ENCODE measurements at places on chromosomes 3 and 15. TPM values are rescaled to one million over a fixed set of nuclear protein-coding genes. Genes with fewer than 3 reads are reported as not detected.

SYNM gene
- total RNA-seq, result 1.7 TPM

BOC gene
- total RNA-seq, result 0.52 TPM

LTK gene
- total RNA-seq, result 0.25 TPM

GREM1 gene
- 9.7 TPM for total RNA-seq

CD200R1 gene
- not detected for total RNA-seq

RHOV gene
- total RNA-seq, result 1.6 TPM

ASB14 gene
- not detected for total RNA-seq

GYG1 gene
- total RNA-seq, result 37.5 TPM

RPL22L1 gene
- total RNA-seq, result 28.0 TPM

LRRC2 gene
- 0.17 TPM for total RNA-seq

SLC22A14 gene
- total RNA-seq, result not detected

RASGRF1 gene
- not detected for total RNA-seq

ROBO1 gene
- total RNA-seq, result 41.9 TPM

PRTG gene
- 19.0 TPM for total RNA-seq

PRR20G gene
- not detected for total RNA-seq

EPB42 gene
- not detected for total RNA-seq

ATP13A5 gene
- total RNA-seq, result not detected

CLSTN2 gene
- total RNA-seq, result 49.7 TPM

ATP10A gene
- total RNA-seq, result 29.7 TPM

ITIH3 gene
- not detected for total RNA-seq

TAGLN3 gene
- total RNA-seq, result 19.1 TPM

C3orf20 gene
- total RNA-seq, result not detected

USP50 gene
- 0.40 TPM for total RNA-seq

RBP2 gene
- total RNA-seq, result not detected

RLBP1 gene
- not detected for total RNA-seq

ZBBX gene
- not detected for total RNA-seq

TLE3 gene
- 12.9 TPM for total RNA-seq

POTEB2 gene
- total RNA-seq, result not detected

TMF1 gene
- total RNA-seq, result 23.8 TPM

RPL39L gene
- 5.3 TPM for total RNA-seq

GRAMD1C gene
- 3.0 TPM for total RNA-seq

A4GNT gene
- total RNA-seq, result not detected

RNU6-1 gene
- total RNA-seq, result not detected
